ENCODE measurements at places on chromosomes 3 and 15.

GRCh38 chr3:55494976-55495375 is 7.9 kb upstream of the WNT5A start:
- DNase-seq = no peak

DNA sequence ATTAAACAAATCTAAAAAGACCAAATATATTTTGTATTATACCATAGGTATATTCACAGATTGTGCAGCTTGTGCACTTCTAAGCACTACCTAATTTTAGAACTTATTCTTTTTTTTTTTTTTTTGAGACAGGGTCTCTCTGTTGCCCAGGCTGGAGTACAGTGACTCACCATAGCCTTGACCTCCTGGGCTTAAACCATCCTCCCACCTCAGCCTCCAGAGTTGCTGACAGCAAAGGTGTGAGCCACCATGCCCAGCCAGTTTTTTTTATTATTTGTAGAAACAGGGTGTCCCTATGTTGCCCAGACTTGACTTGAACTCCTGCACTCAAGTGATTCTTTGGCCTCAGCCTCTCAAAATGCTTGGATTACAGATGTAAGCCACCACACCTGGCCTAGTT is 11.9 kb upstream of the TKT start:
- DNase-seq = no peak

- no peak for DNase-seq
Observed at GRCh38 chr15:66880380-66881155, 178.5 kb downstream of the SMAD6 start.

- no peak for DNase-seq
Observed at GRCh38 chr3:170420307-170420821, 1.7 kb downstream of the CLDN11 start.

GRCh38 chr3:32992310-32992686 is 40.9 kb downstream of the CCR4 start:
- no peak for DNase-seq

DNA sequence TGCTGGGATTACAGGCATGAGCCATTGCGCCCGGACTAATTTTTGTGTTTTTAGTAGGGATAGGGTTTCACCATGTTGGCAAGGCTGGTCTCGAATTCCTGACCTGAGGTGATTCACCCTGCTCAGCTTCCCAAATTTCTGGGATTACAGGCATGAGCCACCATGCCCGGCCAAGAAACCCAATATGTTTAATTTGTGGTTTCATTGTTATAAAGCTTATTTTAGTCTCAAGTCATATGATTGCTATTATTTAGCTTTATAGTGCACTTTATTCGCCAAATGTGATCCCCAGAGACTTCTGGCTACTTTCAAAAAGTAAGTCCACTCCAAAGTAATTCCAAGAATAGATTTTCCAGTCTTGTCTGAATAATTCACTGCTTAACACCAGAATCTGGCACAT is 19.3 kb upstream of the SLC4A7 start:
- DNase-seq = no peak

DNA sequence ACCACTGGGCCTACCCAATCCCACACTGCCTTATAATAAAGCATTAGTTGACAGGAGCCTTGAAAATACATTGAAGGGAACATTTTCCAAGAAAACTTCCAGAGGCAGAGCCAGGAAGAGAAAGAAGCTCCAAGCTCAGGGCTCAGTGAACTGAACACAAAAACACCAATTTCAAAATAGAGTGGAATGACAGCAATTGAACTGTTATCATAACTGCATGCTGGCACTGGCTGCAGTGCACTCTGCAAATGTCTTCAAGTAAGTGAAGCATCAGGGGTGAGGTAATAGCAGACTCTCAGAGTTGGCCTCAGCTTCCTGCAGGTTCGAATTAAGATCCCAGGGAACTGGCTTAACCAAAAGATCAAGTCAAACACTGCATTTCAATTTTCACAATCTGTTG is 388.0 kb upstream of the WNT5A start:
- DNase-seq = no peak

- no peak for DNase-seq
Observed at GRCh38 chr3:194185221-194185620, 49.3 kb downstream of the HES1 start.

- peak; percentile 28 for DNase-seq
Observed at GRCh38 chr3:127628788-127629466, at the start of gene PODXL2. Gene PODXL2, plus strand, starts transcription at chr3:127629185. Its CDS starts 35 bp downstream, at chr3:127629220.

DNA sequence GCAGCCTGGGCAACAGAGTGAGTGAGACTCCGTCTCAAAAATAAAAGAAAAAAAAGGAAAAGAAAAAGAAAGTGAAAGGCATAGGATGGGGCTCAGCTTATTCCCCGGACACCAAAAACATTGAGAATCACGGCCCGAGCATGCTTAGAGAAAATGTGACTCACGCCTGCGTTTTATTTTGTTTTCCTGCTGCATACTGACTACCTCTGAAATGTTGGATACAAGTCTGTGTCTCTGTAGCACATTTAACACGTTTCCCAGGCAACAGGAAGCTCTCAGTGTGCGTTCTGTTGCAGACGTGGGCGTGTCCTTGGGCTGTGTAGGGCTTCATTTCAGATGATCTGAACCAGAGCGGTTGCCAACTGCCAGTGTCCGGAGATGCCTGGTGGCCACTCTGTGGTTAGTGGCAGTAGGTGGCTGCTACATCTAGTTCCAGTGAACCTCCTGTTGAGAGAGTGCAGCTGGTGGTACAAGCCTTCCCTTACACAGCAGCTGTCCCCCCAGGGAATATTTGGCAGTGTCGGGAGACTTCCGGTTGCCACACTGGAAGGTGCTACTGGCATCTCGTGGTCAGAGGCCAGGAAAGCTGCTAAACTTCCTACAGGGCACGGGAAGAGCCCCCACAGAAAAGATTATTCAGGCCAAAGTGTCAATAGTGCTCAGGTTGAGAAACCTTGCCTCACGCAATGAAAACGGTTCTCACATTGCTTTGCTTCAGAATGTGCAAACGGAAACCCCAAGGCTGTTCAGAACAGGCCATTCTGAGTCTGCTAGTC is 3.0 kb downstream of the SLC51A start:
- no peak for DNase-seq

- DNase-seq = no peak
Observed at GRCh38 chr3:65449841-65450428, 588.8 kb downstream of the MAGI1 start.

GRCh38 chr15:41024885-41025284 is 71.6 kb downstream of the CHAC1 start:
- DNase-seq = no peak

DNA sequence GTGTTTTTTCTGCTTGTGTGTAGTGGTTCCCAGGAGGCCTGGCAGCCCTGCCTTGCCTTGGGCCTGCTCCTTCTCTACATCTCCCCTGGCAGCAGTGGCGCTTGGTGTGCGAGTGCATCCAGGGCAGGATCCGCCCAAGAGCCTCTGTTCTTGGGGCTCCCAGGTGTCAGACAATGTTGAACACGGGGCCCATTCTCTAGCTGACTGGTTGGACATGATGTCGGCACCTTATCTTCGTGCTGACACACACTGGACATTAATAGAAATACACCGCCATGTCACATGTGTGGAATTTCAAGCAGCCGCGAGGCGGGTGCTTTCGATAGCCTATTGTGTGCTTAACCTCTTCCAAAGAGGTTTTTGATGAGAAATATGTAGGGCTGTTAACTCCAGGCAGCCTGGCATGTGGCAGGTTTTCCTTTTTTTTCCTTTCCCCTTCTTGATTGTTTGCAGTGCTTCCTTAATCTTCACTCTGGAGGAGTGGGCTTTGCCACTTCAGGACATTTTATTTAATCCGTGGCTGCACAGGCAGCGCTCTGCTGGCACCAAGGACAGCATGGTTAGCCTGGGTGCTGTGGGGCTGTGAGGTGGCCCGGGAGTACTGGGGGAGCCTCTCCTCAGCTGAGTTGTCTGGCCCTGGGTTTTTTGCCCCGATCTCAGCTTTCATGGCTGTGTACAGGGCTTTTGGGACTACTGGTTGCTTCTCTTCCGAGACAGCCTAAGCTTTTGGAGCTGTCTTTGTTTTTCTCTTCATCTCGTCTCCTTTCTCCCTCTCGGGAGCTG is 42.5 kb downstream of the CHCHD6 start:
- peak; percentile 84 for DNase-seq

GRCh38 chr15:40283615-40284300 is 894 bp upstream of the ANKRD63 start:
- DNase-seq = no peak

DNA sequence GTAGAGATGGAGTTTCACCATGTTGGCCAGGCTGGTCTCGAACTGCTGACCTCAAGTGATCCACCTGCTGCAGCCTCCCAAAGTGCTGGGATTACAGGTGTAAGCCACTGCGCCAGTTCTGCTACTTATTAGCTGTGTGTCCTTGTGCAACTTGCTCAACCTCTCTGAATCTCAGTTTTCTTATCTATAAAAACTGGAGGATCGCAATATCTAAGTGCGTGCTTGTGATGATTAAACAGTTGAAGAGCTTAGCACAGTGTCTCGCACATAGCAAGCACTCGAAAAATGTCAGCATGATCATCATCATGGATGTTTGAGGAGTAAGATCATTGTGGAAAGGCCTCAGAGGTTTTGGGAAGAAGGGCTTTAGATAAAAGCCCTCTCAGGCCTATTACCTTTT is 10.8 kb downstream of the CLCN2 start:
- DNase-seq = no peak

GRCh38 chr3:18087988-18088387 is 337.2 kb downstream of the SATB1 start:
- no peak for DNase-seq

DNA sequence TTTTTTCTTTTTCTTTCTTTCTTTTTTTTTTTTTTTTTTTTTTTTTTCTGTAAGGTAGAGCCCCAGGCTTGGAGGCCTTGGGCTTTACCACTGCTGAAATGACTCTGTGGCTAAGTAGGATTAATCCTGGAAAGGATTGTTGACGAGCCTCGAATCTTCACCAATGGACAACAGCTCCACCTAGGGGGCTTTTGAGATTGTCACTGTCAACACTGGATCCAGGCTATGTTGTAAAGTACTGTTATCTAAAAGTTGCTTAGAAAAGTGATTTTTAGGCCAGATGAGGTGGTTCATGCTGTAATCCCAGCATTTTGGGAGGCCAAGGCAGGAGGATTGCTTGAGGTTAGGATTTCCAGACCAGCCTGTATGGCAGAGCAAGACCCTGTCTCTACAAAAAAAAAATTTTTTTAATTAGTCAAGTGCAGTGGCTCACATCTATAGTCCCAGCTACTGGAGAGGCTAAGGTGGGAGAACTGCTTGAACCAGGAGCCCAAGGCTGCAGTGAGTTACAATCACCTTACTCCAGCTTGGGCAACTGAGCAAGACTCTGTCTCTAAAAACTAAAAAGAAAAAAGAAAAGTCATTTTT is 41.6 kb downstream of the KLHL18 start:
- peak; percentile 63 for DNase-seq

GRCh38 chr3:142940472-142940871 is 23.0 kb downstream of the PAQR9 start:
- DNase-seq = peak; percentile 19

- DNase-seq = no peak
Observed at GRCh38 chr3:83216919-83217594, 1455.6 kb upstream of the GBE1 start.

GRCh38 chr3:134988666-134989065 is 193.6 kb downstream of the EPHB1 start:
- DNase-seq = no peak

All from HepG2 (cell line).